ENCODE measurements at places on chromosomes 1 and 21. TPM values are rescaled to one million over a fixed set of nuclear protein-coding genes. Genes with fewer than 3 reads are reported as not detected.

The PHACTR4 gene
- 7.5 TPM for total RNA-seq

GRCh38 chr1:34370748-34371147 is 194.0 kb downstream of the C1orf94 start:
- DNase-seq: no peak

GRCh38 chr1:26900815-26901511 is 696 bp upstream of the GPATCH3 start:
- no peak for DNase-seq

The OR2T2 gene
- total RNA-seq: not detected

DNA sequence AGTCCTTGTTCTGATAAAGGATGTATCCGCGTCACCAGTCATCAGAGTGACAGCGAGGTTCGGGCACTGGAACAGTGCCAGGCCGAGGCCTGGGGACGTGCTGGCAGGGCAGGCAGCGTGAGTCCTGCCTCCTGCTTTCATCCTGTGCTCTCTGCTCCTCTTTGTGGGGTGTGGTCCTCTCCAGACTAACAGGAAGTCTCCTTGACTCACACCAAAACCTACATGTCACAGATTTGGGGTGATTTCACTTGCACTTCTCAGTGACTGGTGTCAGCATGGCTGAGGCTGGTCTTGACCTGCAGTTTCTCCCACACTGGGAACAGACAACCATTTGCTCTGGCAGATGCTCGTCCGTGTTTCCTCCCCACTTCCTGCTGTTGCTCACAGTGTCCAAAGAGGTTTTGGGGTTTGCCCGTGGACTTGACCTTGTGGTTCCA is 8.8 kb upstream of the NLRP3 start:
- DNase-seq: no peak

GRCh38 chr1:91611483-91611917 is 110.8 kb downstream of the CDC7 start:
- DNase-seq: no peak

GRCh38 chr1:115679141-115679611 is 37.4 kb downstream of the VANGL1 start:
- peak; percentile 72 for DNase-seq

- no peak for DNase-seq
These were observed 55.0 kb downstream of the SLX9 start for GRCh38 chr21:44994695-44995342.
